ENCODE measurements at places on chromosomes 3 and 15.
A peak's percentile ranks its signal among the peaks of the same experiment; 100 is the strongest.

DNA sequence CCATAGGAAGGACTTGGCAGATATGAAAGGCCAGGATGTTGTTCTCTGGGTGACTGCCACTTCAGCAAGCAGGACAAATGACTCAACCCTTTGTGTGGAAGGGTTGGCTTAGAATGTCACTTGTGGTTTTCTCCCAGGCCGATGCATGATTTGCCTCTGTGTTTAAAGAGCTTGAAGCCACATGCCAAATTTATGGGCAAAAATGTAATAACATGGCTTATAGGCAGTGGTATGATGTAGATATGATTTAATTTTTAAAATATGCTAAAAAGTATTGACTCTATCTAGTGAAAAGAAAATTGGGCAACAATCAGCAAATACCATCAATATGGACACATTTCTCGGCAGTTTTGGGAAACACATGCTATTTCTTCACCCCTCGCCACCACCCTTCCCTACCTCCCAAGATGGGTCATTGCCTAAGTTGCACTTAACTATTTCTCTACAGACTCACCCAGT, 114.6 kb downstream of the CYP19A1 start:
- no peak for DNase-seq

GRCh38 chr3:104908761-104909160, 457.9 kb upstream of the ALCAM start:
- DNase-seq: no peak

DNA sequence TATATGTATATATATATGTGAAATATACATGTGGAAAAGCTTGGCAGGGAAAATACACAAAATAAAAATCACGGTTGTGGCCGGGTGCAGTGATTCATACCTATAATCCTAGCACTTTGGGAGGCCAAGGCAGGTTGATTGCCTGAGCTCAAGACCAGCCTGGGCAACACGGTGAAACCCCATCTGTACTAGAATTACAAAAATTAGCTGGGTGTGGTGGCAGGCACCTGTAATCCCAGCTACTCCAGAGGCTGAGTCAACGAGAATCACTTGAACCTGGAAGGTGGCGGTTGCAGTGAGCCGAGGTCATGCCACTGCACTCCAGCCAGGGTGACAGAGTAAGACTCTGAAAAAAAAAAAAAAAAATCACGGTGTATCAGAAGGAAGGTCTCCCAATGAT, 20.8 kb upstream of the ARHGEF3 start:
- no peak for DNase-seq

GRCh38 chr3:105367063-105367405, 325 bp downstream of the ALCAM start:
- peak; percentile 40 for DNase-seq

DNA sequence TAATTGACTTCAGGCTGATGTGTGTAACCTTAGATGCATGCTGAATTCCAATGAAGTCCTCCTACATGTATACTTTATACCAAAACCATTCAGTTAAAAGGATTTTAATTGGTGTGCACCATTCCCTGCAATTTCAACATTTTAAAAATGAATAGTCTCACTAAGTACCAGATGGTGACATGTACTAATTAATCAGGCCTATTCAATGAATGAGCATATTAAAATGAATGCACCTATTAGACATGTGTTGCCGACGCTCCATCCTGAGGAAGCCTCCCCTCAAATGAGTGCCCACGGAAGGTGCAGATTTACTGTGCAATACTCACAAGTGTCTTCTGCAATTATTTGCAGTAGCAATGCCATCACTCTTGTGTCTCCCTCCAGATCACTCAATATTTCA, 124.7 kb upstream of the TSPAN3 start:
- no peak for DNase-seq

GRCh38 chr3:4523710-4524698, 30.9 kb downstream of the ITPR1 start:
- DNase-seq: no peak

DNA sequence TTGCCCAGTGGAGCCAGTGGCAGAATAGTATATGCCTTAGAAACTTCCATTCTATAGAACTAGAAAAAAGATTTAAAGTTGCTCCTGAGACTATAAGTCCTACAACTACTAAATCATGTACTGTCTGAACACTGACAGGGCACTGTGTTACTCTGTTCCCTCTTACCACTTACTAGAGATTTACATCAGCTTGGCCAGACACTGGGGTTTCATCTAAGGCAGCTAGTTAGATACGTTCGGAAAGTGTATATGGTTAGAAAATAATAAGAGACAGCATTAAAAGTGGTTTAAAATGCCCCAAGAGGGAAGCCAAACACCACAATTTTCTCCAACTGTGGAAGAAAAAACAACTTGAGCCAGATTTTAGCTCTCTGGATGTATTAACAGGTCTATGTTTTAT, 97.1 kb downstream of the FBN1 start:
- no peak for DNase-seq

DNA sequence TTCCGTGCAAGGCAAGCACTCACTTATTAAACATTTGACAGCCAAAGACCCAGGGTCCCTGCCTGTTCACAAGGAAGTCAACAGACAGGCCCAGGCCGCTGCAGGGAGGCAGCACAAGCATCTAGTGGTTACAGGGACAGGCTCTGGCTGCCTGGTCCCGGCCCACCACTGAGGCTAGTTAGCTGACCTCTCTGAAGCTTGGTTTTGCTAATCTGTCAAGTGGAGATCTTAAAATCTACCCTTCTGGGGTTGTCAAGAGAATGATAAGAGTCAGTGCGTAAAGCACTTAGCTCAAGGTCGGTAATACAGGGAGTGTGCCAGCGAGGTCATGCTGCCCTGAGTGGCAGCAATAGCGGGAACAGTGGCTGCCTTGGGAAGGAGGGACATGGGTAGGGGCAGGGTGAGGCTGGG, 6.0 kb downstream of the GNB5 start:
- no peak for DNase-seq

DNA sequence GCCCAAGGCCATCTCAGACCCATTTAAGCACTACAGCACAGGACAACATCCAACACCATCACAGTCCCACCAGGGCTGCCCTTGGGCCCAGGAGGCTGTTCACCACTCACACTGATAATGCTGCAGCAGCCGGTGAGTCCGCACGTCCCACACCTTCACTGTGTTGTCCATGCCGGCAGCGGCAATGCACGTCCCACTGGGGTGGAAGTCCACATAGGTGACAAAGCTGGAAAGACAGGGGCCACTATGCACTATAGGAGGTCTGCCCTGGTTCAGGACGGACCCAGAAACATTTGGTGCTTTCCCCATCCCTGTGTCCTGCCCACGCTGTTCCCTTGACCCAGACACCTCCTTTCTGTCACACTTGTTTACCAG, 8.5 kb downstream of the POC1A start:
- no peak for DNase-seq

GRCh38 chr15:40769274-40770146, at the start of gene C15orf62:
Gene C15orf62, plus strand, starts transcription at chr15:40769980. Its CDS starts 516 bp downstream, at chr15:40770496.
- peak; percentile 63 for DNase-seq

GRCh38 chr3:31249545-31249944, 283.2 kb upstream of the STT3B start:
- DNase-seq: no peak

GRCh38 chr3:124588036-124588435, 142.2 kb upstream of the UMPS start:
- DNase-seq: no peak

GRCh38 chr3:42511736-42512135, 9.3 kb downstream of the VIPR1 start:
- DNase-seq: peak; percentile 55

- no peak for DNase-seq
Observed at GRCh38 chr3:166734734-166735133, 645.4 kb downstream of the ZBBX start.

DNA sequence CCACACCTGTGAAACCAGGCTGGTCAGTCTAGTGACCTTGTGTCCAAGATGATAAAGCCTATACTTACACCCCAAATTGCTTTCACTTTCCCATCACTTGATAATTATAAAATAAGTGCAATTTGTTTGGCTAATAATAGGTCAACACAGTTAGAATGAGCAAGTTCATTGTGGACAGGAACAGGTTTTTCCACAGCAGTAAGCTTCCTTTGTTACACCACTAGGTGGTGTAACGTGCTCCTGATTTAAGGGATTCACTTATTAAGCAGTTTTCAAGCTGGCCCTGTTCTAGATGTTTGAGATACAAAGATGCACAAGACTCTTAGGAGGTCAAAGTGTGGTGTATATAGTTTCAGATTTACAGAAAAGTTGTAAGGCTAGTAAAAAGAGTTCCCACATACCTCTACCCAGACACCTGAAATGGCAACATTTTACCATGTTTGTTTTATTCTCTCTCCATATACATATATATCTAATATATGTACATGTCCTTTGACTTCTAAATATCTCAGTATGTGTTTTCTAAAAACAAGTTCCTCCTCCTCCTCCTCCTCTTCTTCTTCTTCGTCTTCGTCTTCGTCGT, 6.8 kb upstream of the MFSD1 start:
- DNase-seq: peak; percentile 88

DNA sequence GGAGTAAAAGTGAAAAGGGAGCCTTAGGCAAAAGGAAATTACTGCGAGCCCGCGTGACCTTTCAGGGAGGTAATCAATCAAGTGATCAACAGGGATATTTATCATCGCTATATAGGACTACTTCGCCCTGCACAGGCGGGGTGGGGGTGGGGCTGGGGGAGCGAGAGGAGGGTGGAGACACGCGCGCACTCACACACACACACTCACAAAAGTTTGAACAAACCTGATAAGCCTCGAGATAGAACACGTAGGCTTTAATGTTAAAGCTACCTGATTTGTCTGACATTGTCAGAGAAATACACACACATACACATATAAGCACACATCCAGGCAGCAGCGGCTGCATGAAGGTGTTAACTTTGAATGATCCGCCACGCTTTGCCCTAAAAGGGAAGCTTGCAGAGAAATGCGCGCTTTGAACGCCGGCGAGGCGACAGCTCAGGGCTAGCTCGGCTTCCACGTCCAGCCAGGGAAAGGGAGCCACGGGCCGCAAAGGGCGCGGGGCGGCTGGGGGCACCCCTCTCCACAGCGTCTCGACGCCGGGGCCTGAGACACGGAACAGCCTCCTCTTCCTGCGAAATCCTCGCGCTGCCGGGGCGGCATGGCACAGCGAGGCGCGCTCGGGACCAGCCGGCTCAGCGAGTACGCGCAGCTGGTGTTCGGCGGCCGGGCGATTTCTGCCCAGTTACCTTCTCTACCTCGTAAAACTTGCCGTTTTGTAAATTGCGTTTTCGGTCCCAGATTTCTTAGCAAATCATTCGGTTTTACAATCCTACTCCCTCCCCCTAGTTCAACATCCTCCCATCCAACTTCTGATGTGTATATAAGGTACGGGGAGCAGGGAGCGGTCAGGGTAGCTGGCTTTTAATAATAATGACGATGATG, 4.8 kb upstream of the MECOM start:
- DNase-seq: peak; percentile 27

- DNase-seq: no peak
Observed at GRCh38 chr15:67174446-67174845, 80.0 kb downstream of the AAGAB start.

GRCh38 chr3:141218926-141219325, 12.7 kb upstream of the PXYLP1 start:
- no peak for DNase-seq

DNA sequence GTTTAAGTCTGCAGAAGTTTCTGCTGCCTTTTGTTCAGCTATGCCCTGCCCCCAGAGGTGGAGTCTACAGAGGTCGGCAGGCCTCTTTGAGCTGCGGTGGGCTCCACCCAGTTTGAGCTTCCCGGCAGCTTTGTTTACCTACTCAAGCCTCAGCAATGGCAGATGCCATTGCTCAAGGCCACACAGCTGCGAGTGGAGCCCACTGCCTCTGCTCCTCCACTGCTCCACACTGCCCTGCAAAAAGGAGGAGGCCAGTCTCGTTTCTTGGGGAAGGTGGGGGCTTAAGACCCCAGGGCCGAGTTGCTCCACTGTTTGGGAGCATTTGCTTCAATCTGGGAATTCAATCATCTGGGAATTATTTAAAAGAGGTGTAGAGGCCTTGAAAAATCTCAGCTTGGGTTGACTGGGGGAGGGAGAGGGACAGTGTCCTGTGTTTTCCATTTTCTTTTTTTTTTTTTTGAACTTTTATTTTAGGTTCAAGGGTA, 144.6 kb upstream of the MEF2A start:
- no peak for DNase-seq

DNA sequence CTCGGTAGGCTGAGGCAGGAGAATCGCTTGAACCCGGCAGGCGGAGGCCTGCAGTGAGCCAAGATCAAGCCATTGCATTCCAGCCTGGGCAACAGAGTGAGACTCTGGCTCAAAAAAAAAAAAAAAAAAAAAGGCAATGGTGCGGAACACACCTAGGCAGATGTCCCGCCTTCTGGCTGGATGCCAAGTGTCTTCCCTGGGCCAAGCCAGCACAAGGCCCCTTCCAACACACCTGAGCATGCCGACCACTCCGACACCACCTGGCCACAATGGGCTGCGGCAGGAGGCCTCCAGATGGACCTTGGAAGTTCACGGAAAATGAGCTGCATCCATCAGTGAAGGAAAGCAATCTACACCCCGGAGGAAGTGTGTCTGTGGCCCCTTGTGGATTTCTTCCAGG, 19.0 kb downstream of the NUP210 start:
- no peak for DNase-seq

- no peak for DNase-seq
Observed at GRCh38 chr15:40302981-40303380, 4.8 kb downstream of the PLCB2 start.

DNA sequence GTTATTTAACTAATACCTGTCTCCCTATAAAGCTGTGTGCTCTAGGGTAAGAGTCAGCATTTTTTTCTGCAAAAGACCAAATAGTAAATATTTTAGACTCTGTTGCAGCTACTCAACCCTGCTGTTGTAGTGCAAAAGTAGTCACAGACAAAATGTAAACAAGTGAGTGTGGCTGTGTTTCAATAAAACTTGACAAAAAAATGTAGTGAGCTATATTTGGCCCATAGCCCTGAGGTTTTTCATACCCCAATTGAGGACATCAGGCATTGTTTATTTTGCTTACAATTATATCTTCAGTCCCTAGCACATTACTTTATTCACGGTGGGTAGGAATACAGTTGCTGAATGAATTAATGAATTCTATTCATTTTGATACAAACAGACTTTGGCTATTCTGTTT, 58.7 kb upstream of the TBC1D5 start:
- DNase-seq: no peak

GRCh38 chr15:72231833-72232478, 966 bp upstream of the PKM start:
- DNase-seq: no peak

DNA sequence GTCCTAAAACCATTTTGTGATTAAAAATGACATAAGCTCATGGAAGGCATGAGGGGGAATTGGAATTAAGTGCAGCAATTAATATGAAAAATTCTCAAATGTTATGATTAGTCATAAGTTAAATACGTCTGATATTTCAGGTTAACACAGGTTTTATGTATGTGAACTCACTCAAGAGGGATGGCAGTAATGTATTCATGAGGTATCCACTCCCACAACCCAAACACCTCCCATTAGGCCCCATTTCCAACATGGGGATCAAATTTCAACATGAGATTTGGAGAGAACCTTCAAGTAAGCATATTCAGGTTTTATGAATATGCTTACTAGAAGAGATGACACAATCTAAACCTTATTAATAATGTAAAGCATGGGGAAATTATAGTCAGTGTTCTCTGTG, 41.6 kb upstream of the IL20RB start:
- DNase-seq: no peak

- DNase-seq: no peak
Observed at GRCh38 chr3:158443632-158444031, 127.4 kb upstream of the MLF1 start.
